Stimulated activated CD4-positive, alpha-beta T cell treated with anti-CD3 and anti-CD28 coated beads, Interleukin-12 subunit alpha, Interleukin-12 subunit beta, amount 100 ng/mL, for 4 hours (primary cell): ENCODE measurements at places on chromosomes 7 and 10.

DNA sequence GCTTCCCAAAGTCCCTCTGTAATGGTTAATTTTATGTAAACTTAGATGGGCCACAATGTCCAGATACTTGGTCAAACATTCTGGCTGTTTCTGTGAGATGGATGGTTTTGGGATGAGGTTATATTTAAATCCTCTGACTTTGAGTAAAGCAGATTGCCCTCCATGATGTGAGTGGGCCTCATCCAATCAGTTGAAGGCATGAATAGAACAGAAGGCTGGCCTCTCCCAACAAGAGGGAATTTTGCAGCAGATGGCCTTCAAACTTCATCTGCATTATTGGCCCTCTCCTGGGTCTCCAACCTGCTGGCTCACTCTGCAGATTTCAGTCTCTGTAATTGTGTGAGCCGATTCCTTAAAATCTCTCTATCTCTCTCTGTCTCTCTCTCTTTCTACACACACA, 362.3 kb downstream of the GRID1 start:
- no peak for DNase-seq

GRCh38 chr10:65570143-65571010, 1355.5 kb upstream of the LRRTM3 start:
- no peak for DNase-seq

DNA sequence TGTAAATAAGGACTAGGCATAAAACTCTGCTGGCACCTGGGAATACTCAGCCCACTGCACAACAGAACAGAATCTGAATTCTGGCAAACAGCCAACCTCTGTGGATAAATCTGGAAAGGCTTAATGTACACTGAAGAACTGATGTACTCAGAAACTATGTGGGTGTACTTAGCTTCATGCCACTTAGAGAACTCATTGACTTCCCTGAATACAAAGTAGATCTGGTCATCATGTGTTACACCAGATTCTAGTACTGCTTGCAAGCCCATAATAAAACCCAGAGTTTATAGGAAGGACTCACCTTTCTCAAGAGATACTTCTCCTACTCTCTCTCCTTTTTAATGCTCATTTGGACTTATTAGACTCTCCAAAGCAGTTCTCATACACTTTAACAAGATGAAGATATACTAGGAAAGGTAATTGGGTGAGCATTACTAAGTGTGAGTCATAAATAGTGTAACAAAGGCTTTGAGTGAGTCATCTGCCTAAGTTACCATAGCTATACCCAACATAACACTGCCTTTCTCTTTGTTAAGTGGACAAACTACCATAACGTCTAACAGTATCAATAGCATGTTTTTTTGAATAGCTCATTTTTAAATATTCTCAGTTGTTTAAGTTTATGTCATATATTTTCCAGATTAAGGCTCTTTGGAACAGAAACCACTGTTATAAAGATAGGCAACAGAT, 309.1 kb downstream of the MDFIC start:
- DNase-seq = no peak

DNA sequence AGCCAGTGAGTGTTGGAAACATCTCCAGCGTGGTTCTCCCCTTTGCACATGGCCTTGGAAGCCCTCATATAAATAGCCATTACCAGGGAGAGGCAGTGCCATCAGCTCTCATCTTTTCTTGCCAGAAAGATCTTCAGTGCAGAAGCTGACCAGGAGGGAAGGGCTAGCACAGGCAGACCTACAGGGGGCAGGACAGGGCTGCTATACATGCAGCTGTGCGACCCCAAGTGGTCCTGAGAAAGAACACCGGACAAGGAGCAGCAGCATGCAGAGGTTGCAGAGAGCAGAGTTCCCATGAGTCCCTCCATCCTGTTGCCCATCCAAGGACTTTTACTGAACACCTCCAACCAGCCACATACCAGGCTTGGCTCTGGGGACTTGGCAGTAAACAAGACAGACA, 17.1 kb downstream of the GRID1 start:
- no peak for DNase-seq
